T-helper 17 cell (primary cell): ENCODE measurements at places on chromosomes 1 and 21. TPM values are rescaled to one million over a fixed set of nuclear protein-coding genes. Genes with fewer than 3 reads are reported as not detected.

- no peak for DNase-seq
Observed at GRCh38 chr21:41768437-41769042, 1.7 kb upstream of the RIPK4 start.

- DNase-seq: no peak
Observed at GRCh38 chr1:33396188-33397124, 34.4 kb downstream of the PHC2 start.

DNA sequence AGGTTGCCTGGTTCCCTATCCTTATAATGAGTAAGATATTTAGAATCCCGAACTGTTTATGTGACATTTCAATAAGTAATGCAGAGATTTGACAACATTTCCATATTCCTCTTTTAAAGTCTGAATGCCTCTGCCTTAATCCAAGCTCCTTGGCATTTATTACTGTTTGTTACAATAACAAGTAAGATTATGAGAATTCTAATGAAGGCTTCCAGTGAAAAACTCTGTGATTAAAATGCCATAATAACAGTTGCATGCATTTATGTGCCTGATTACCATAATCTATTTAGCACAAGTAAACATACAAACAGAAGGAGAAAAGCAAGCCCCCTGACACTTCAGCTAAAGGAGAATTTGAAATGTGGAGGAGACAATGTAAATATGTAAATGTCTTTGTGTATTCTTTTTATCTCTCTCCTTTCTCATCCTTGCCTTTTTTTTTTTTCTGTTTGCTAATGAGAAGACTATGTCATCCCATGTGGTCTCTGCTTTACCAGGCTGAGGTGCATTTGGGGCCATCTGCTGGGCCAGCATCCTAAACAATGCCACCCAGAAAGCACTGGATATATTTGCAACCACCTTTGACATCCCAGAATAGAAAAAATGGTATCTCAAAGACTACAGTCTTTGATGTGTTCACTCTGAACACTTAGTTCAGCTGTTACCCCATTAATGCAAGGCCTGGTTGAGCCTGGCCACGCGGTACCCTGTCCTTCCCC lies 17.2 kb upstream of the OLIG2 start:
- no peak for DNase-seq

DNA sequence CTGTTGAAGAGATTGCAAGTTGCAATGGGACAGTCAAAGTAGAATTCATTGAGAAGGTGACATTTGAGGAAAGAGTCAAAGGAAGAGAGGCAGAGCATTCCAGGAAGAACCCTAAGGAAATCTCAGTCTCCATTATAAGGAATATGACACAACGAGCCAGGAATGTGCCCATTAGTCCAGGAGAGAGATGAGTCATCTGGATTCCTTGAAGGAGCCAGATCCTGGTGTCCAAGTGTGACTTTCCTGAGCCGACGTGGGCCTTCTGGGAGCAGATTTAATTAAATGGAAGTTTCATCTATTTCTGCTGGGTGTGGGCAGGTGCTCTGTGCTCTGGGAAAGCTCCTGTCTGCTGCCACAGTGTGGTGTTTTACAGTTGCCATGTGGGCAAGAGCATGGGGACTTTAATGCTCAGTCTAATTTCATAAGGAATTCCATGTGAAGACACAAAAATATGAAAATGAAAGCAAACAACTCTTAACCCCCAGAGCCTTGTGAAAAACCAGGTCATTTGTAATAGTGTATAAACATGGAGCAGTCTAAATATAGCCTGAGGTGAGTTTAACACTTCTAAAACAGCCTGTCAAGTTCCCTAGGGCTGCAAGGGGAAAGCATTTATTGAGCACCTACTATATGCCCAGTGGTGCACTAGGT lies 111.4 kb upstream of the ARTN start:
- no peak for DNase-seq

The ILDR2 gene
- 0.20 TPM for total RNA-seq

The CNR2 gene
- 0.13 TPM for total RNA-seq

The MRTO4 gene
- total RNA-seq: 17.0 TPM

GRCh38 chr1:82820816-82821215 lies 1020.1 kb downstream of the ADGRL2 start:
- DNase-seq: no peak

DNA sequence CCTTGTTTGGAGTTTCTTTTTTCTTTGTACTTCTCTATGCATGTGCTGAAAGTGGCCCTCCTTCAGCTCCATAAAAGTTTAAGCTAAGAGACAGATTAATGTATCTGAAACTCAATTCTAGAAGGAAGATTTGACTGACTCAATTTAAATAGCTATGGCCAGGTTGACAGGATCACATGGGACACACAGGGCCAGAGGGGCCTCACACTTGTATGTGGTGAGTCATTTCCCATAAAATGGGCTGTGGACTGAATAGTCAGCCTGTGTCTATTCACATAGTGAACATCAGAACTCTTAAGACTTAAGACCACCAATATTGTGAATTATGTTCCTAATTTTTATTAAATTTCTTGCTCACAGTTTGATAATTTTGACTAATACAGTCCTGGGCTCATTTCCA lies 45.7 kb upstream of the DEPDC1 start:
- DNase-seq: no peak

The WNT4 gene
- total RNA-seq: not detected

The SYT2 gene
- not detected for total RNA-seq

GRCh38 chr1:11795238-11795890 lies 10.4 kb downstream of the MTHFR start:
- DNase-seq: no peak

GRCh38 chr1:168374566-168374965 lies 93.9 kb downstream of the TBX19 start:
- DNase-seq: no peak

The NCF2 gene
- 2.7 TPM for total RNA-seq

GRCh38 chr1:159187033-159187432 lies 15.6 kb downstream of the CADM3 start:
- no peak for DNase-seq

The ZBTB8A gene
- not detected for total RNA-seq

- DNase-seq: no peak
Observed at GRCh38 chr1:34918977-34919561, 10.4 kb downstream of the DLGAP3 start.

DNA sequence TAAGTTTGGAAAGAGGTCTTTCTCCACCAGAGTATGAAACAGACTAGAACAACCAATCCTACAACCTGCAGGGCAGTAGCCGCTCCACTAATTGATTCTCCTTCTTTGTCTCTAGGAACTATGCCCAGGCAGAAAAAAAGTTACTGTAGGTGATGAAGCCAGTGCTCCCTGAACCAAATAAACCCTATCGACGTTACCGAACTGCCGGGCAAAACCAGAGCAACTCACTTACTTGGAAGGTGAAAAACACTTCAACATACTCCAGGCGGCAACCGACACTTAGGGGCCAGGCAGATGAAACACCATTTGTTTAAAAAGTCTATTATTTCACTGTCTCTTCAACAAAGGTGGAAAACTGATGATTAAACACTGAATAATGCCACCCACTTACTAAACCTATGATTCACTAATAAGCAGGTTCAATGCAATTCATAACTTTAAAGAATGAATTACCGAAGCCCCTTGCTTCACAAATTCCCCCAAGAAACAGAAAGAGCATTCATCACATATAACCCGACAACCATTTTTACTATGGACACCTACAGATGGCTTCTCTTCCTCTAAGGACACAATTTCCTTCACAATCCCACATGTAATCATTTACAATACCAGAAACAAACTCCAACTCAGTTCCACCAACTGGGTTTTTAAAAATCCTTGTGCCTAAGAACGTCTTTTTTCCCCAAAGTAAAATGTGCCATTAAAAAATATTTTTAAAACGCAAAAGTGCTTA lies 1.6 kb downstream of the NRIP1 start:
- no peak for DNase-seq

The TTC22 gene
- 11.2 TPM for total RNA-seq

- no peak for DNase-seq
Observed at GRCh38 chr1:110056285-110056683, 14.2 kb downstream of the ALX3 start.

The NCMAP gene
- total RNA-seq: not detected

The KRTAP10-1 gene
- total RNA-seq: not detected

The BCL10 gene
- total RNA-seq: 51.9 TPM
